ENCODE measurements at places on chromosomes 4 and X. TPM values are rescaled to one million over a fixed set of nuclear protein-coding genes. Genes with fewer than 3 reads are reported as not detected.

- no peak for DNase-seq
Observed at GRCh38 chr4:1334579-1334895, 12.5 kb upstream of the UVSSA start.

- DNase-seq, result no peak
Observed at GRCh38 chrX:123834116-123834515, 25.7 kb upstream of the XIAP start.

DNA sequence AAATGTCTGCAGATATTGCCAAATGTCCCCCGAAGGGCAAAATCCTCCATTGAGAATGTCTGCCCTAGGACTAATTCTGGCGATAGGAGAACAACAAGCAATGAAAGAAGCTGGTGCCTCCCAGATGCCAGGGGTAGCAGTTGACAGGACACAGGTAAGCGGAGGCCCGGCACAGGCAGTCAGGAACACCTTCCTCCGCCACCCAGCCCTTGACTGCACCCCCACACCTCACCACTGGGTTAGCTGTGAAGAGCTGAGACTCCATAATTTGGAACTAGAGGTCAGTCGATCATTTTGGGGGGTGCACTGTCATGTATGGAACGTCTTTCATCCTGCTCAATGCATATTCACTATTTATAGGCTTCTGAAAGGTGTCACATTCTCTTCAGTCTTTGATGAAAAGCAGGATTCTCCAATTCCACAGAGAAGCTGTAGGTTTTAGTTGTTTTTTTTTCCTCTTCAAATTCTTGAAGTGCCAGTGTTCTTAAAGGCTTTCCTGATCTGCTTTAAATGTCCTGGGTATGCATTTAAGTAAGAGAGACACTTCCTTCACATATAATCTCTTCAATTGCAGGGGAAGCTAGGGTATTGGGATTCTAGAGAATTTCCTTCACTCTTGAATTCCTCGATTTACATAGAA, 111.6 kb upstream of the ZFP42 start:
- no peak for DNase-seq

DNA sequence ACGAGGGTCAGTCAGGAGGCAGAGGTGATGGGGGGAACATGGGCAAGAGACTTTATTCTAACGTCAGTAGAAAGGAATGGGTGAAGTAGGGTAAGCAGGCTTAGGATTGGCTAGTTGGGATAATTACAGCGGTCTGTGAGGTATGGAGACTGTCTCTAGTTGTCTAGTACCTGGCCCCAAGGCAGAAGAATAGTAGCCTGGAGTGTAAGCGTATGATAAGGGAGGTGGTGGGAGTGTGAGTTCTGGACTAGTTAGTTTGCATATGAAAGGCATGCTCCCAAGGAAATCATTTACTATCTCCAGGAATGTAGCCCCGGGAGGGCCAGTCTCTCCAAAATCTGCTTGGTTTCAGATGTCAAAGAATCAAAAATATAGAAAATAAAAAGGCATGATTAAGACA, 219.6 kb upstream of the ANXA3 start:
- DNase-seq, result no peak

DNA sequence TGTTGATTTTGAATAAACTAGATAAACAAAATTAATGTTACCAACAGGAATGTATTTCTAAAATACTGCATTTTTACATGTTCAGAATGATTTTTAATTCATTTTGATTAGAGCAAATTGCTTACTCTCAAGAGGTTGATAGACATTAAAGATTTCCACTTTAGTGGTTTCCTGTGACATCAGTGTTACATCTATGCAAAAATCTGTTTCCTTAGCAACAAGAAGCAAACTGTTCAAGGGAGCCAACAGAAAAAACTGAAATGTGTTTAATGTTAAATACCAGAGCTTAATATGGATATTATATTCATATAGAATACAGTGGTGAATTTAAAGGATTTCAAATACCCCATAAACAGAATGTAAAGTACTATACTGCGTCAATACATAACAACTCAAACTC, 277.8 kb downstream of the GABRG1 start:
- peak; percentile 1 for DNase-seq

DNA sequence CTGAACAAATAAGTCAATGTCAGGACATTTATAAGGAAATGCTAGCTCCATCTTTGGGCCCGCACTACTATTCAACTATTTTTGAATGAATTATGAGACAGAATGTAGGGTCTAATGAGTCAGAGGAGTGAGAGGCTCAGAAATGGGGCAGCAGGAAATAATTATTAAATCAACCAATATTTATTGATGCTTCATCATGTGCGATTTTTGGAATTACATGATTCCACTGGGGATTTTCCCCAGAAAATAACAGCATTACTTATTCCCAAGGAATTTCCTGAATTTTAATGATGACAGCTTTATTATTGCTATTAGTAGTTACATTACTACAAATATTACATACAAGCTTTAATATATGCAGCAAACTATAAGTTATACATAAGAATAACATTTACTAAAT, 49.3 kb upstream of the PHF8 start:
- DNase-seq, result no peak

GRCh38 chrX:118632862-118633261, 94.5 kb upstream of the IL13RA1 start:
- DNase-seq, result no peak

DNA sequence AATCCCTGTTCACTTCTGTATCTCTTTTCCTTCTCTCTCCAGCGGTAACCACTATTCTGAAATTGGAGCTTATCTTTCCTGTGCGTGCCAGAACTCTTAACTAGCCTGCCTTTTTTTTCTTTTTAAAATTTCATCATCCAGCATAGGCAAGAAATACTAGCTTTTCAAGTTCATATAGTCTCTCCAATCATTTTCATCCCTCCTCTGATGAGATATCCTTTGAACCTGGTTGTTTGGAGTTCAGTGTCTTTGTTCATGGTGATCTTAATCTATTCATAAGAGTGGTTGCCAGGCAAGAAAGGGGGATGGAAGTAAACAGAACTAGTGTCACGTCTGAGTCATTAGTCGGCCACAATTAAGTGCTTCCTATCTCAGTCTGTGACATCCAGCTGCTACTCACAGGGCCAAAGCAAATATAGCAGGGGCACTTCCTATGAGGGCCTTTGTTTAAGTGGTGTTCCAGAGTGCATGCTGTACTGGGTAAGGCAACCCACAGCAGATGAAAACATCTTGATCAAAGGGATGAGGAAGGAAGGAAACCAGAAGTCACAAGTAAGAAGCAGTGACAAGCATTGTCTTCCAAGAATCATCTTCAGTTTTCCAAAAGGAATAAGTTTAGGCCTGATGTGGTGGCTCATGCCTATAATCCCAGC, 56.4 kb upstream of the XIAP start:
- DNase-seq, result no peak

GRCh38 chrX:150587585-150588503, 19.4 kb downstream of the MTM1 start:
- no peak for DNase-seq

AKAP4 gene
- polyA plus RNA-seq, result 0.80 TPM

CD40LG gene
- not detected for polyA plus RNA-seq

- no peak for DNase-seq
Observed at GRCh38 chr4:122826553-122827257, at the start of gene FGF2. FGF2 (plus strand) TSS chr4:122826831; CDS start chr4:122827175, 344 bp downstream.

GRCh38 chr4:153198719-153199118, 5.5 kb upstream of the TRIM2 start:
- DNase-seq, result no peak

UGT2B15 gene
- not detected for polyA plus RNA-seq

- DNase-seq, result no peak
Observed at GRCh38 chr4:126718136-126718535, 914.6 kb upstream of the INTU start.

GRCh38 chr4:173025131-173025530, 143.5 kb upstream of the GALNT7 start:
- DNase-seq, result peak; percentile 36

ARAP2 gene
- polyA plus RNA-seq, result 1.00 TPM

- no peak for DNase-seq
Observed at GRCh38 chr4:24965627-24966026, 52.8 kb upstream of the CCDC149 start.

ANXA10 gene
- polyA plus RNA-seq, result not detected

DNA sequence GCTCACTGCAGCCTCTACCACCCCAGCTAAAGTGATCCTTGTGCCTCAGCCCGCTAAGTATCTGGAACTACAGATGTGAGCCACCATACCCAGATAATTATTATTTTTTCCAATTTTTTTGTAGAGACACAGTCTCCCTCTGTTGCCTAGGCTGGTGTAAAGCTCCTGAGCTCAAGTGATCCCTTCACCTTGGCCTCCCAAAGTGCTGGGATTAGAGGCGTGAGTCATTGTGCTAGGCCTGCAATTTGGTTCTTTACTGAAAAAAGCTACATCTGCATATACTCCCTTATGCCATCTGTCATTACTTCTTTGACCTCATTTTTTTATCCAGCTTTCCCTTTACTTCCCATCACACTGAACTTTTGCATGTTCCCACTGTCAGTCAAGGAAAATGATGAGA, 2012.4 kb upstream of the IGFBP7 start:
- no peak for DNase-seq

DNA sequence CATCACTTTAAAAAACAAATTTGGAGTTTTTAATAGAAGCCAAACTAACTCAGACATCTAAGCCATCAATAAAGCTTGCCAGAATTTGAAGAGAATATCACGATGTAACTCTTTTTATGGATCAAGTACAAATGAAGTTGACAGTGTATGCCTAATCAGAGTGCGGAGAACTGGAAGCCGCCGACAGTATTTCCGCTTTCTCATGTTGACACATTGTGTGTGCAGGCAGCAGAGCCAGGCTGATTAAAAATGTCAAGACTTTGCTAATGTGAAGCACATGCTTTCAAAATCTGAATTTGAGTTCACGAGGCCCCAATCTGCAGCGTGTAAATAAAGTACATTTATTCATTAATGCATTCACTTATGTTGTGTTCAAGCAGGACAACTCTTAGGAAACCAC, 161.2 kb downstream of the TENM3 start:
- no peak for DNase-seq

DNAAF6 gene
- not detected for polyA plus RNA-seq

- no peak for DNase-seq
Observed at GRCh38 chr4:27407616-27408015, 547.0 kb downstream of the STIM2 start.

DNA sequence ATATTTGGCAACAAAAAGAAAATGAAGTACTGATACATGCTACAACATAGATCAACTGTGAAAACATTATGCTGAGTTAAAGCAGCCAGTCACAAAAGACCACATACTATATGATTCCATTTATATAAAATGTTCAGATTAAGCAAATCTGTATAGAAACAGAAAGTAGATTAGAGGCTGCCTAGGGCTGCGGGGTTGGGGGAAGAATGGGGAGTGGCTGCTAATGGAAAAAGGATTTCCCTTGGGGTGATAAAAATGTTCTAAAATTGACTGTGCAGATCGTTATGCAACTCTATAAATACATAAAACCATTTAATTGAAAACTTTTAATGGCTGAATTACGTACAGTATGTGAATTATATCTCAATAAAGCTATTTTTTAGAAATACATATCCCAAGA, 46.8 kb downstream of the NEK1 start:
- DNase-seq, result no peak

GRCh38 chr4:77593101-77593500, 12.5 kb upstream of the CXCL13 start:
- no peak for DNase-seq

DNA sequence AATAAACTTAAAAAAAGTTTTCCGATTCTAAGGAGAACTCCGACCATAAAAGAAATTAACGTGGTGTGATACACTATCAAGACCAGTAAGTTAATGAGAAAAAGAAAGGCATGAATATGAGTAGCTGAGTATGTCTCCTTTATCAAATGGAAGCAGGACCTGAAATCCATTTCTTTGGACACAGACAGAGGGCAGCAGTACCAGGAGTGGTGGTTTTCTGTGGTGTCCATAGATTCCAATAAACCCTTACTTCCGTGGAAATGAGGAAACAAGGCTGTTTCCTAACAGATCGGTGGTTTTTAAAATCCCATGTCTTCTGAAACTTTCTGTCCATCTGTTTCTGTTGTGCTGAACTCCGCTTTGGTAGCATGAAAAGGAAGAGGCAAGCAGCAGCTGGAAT, 128.5 kb upstream of the TSPAN5 start:
- no peak for DNase-seq

SPANXN3 gene
- not detected for polyA plus RNA-seq

REPS2 gene
- polyA plus RNA-seq, result 8.1 TPM

ACTRT1 gene
- polyA plus RNA-seq, result not detected

- no peak for DNase-seq
Observed at GRCh38 chrX:107537815-107538214, 88.4 kb downstream of the FRMPD3 start.

DNA sequence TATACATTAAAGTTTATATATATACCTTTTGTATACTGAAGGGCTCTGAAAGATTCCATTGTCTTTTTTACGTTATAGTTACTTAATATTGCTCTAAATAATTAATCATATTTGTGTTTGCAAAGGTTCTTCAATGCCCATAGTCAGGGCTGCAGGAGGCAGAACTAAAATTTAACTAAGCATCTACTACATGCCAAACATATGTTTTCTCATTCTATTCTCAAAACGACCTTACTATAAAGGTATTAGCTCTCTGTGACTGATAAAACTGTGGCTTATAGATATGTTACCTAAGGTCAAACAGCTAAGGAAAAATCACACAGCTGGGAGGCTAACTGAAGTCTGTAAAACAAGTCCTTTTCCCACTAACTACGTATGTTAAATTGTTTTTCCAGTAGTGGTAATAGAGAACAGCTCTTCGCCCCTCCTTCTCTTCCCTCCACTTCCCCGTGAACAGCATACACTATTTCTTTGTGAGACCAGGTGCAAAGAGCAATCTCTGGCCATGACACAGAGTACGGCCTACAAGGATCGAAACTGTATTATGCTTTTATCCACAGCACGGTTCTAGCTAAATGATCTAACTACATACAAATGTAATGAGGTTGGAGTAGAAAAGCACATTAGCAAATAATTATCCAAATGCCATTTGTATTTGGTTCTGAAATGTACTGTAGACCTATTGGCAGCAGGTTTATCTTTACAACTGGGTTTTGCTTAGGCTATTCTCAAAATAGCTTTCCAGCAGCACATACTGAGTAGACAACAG, 1.7 kb downstream of the CNOT6L start:
- no peak for DNase-seq

SMR3B gene
- polyA plus RNA-seq, result not detected

- DNase-seq, result no peak
Observed at GRCh38 chr4:176988226-176988625, 195.5 kb upstream of the VEGFC start.

DNA sequence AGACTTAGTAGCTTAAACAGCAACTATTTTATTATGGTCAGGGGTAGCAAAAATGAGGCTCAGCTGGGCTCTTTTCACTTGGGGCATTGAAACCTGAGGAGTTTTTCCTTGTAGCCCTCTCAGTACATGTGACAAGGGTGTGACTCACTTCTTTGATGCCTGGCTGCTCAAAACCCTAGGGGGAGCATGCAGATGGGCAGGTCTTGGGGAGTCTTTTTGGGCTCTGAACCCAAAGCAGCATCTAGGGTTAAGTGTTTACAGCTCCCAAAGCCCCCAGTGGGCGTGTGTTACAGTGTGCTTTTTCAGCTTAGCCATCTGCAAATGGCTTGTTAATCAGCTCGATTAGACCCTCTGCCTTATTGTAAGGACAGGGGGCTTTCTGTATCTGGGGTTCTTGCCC, 1752.7 kb downstream of the PCDH7 start:
- DNase-seq, result no peak

- DNase-seq, result no peak
Observed at GRCh38 chrX:100830143-100830542, 10.0 kb downstream of the CSTF2 start.

- DNase-seq, result no peak
Observed at GRCh38 chr4:125961626-125962025, 646.9 kb downstream of the FAT4 start.

HMX1 gene
- 0.14 TPM for polyA plus RNA-seq

TRIM60 gene
- polyA plus RNA-seq, result not detected

All from forelimb muscle (tissue), 1 donor.